ENCODE measurements at places on chromosomes 12 and 14.

- H3K27ac ChIP-seq: no peak overlapping the region
- H3K27me3 ChIP-seq: no peaks in the 10 kb centered on the region
- DNase-seq: no peak
- no peaks in the 10 kb centered on the region for H3K4me1 ChIP-seq
- no peaks in the 10 kb centered on the region for H3K36me3 ChIP-seq
Observed at GRCh38 chr12:7864601-7865150, 8.0 kb downstream of the SLC2A14 start.

DNA sequence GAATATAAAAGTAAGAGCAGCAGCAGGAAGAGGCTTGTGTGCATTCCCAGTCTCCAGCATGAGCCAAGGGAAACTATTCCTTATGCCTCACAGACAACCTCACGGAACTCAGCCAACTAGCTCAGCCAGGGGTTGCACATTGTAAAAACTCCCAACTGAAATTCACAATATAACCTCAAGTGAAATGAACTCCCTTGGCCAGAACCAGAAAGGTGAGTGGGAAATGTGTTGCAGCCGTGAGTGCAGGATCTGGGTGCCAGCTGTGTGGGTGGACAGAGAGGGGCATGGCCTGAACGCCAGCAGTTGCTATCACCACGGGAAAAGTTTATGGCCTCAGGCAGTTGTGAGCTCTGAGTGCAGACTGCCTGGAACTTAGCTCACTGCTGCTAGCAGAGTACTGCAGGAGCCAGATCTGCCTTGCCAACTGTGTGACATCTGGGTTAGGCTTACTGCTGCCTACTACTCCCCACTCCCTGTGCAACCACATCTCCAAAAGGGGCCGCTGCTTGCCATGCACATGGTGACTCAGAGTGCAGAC is 2.3 kb upstream of the CLEC1A start:
- H3K4me1 ChIP-seq: peaks cover 12% of the 10 kb centered on the region
- H3K36me3 ChIP-seq: no peaks in the 10 kb centered on the region
- H3K27me3 ChIP-seq: no peaks in the 10 kb centered on the region
- peak overlapping the region; percentile 6 for H3K27ac ChIP-seq
- DNase-seq: no peak
- no peak overlapping the region for H3K4me3 ChIP-seq

- no peaks in the 10 kb centered on the region for H3K36me3 ChIP-seq
- H3K4me3 ChIP-seq: peak overlapping the region; percentile 60
- peak; percentile 52 for DNase-seq
Observed at GRCh38 chr12:20368651-20369304, 441 bp downstream of the PDE3A start.

GRCh38 chr14:67343601-67344230 is 15.9 kb downstream of the ATP6V1D start:
- H3K27ac ChIP-seq: no peak overlapping the region
- H3K4me3 ChIP-seq: no peak overlapping the region
- H3K36me3 ChIP-seq: peaks cover 85% of the 10 kb centered on the region
- no peaks in the 10 kb centered on the region for H3K27me3 ChIP-seq
- DNase-seq: no peak

DNA sequence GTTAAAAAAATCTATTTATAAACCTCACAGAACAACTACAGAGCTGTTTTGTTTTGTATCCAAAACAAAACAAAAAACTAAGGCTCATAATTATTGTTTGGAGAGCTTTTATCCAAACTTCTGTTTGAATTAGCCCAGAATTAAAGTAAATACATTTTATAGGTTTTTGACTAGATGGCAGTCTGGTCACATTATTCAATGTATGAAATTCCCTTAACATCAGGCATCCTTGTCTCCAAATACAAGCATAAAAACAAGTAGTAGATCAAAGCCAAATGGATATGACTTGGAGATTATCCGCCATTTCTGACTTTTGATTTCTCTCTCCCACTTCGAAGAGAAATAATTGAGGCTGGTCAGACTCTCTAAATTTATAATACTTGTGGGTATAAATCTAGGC is 63.5 kb downstream of the SLC38A1 start:
- peaks cover 13% of the 10 kb centered on the region for H3K4me1 ChIP-seq
- H3K27ac ChIP-seq: no peak overlapping the region

DNA sequence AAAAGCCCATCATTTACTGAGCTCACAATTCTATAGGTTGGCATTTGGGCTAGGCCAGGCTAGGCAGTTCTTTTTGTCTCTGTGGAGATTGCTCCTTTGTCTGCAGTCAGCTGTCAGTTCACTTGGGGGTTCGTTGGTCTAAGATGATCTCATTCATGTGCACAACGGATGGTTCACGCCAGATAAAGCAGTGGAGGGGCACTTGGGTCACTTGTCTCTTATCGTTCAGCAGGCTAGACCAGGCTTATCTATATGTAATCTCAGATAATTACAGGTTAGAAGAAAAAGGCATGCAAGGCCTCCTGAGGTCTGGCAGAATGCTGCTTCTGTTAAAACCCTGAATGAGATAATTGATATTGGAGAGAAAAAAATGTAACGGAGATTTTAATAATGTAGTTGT is 119.0 kb upstream of the ATP2B1 start:
- H3K27me3 ChIP-seq: no peaks in the 10 kb centered on the region
- H3K36me3 ChIP-seq: no peaks in the 10 kb centered on the region
- no peak for DNase-seq

GRCh38 chr14:20580242-20580641 is 7.6 kb downstream of the RNASE11 start:
- no peak for DNase-seq
- no peaks in the 10 kb centered on the region for H3K4me1 ChIP-seq
- H3K27me3 ChIP-seq: no peaks in the 10 kb centered on the region
- H3K4me3 ChIP-seq: no peak overlapping the region
- no peaks in the 10 kb centered on the region for H3K36me3 ChIP-seq

- H3K27ac ChIP-seq: no peak overlapping the region
- peak; percentile 89 for DNase-seq
- H3K4me3 ChIP-seq: no peak overlapping the region
- no peaks in the 10 kb centered on the region for H3K27me3 ChIP-seq
Observed at GRCh38 chr12:95623554-95624170, 72.4 kb upstream of the USP44 start.

GRCh38 chr12:6163416-6164060 is 36.7 kb upstream of the CD9 start:
- no peaks in the 10 kb centered on the region for H3K36me3 ChIP-seq
- no peaks in the 10 kb centered on the region for H3K27me3 ChIP-seq
- H3K27ac ChIP-seq: no peak overlapping the region

GRCh38 chr14:103087343-103087835 is 3.4 kb downstream of the LBHD2 start:
- no peak overlapping the region for H3K27ac ChIP-seq
- no peaks in the 10 kb centered on the region for H3K36me3 ChIP-seq
- H3K27me3 ChIP-seq: peaks cover 28% of the 10 kb centered on the region
- H3K4me1 ChIP-seq: peaks cover 4% of the 10 kb centered on the region
- no peak overlapping the region for H3K4me3 ChIP-seq

DNA sequence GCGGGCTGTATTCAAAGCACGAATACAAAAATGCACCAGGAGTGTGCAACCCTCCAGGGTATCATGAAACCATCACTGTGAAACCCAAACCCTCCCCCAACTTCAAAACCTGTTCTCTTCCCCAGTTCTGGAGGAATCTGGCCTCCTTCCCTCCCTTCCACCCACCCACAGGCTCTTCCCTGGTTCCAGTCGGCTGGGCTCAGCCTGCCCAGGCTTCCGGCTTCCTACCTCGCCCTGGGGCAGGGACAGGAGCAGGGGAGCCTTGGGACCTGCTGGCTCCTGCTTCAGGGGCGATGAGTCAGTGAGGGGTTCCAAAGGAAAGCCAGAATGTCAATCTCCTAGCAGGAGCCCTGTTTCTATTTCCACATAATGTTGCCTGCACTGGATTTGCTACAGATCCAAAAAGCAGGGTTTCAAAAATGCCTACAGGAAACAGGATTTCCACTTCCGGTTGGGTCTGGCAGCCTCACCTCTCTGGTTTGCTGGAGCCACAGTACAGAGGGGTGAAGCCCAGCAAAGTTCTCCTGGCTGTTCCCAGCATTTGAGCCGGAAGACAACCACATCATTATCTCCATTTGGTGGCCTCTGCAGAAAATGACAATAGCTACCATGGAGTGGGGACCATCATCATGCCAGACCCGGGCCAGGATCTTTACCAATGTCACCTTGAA is 278.3 kb downstream of the DPF3 start:
- H3K27ac ChIP-seq: no peak overlapping the region
- H3K27me3 ChIP-seq: no peaks in the 10 kb centered on the region
- H3K4me3 ChIP-seq: no peak overlapping the region

- H3K27me3 ChIP-seq: no peaks in the 10 kb centered on the region
- no peak overlapping the region for H3K27ac ChIP-seq
- no peak for DNase-seq
- no peaks in the 10 kb centered on the region for H3K4me1 ChIP-seq
- H3K4me3 ChIP-seq: no peak overlapping the region
- no peaks in the 10 kb centered on the region for H3K36me3 ChIP-seq
Observed at GRCh38 chr12:130573766-130574165, 142.3 kb downstream of the RIMBP2 start.

GRCh38 chr12:43291516-43291915 is 260.5 kb downstream of the ADAMTS20 start:
- no peak for DNase-seq
- no peak overlapping the region for H3K4me3 ChIP-seq
- no peaks in the 10 kb centered on the region for H3K36me3 ChIP-seq
- no peak overlapping the region for H3K27ac ChIP-seq
- no peaks in the 10 kb centered on the region for H3K27me3 ChIP-seq

DNA sequence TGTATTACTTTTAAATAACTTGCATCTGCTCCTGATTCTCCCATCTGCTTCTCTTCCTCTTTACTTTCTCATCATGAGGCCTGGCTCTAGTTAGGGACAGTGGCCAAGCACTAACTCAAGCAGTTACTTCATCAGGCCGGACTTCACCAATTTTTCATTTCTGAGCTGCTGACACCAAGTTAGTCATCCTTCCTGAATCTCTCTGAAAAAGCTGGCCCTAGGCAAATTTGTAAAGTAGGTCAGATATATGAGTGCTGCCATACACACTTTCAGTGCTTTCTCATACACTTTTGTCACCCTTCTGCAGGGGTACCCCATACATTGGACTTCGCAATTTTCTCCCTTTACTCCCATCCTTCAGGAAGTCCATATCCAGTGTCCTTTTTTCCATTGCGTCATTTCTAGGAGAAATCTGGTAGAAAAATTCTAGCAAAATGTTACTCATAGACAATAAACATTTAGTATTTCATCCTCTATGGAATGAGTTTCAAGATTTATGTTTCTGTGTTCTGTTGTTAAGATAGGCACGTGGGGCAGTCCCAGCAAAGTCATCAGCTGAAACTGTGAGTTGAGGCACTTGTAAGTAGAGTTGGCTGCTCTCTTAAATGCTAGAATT is 276.8 kb upstream of the TMPO start:
- H3K27ac ChIP-seq: no peak overlapping the region
- no peaks in the 10 kb centered on the region for H3K27me3 ChIP-seq
- no peak for DNase-seq
- H3K4me1 ChIP-seq: no peaks in the 10 kb centered on the region

DNA sequence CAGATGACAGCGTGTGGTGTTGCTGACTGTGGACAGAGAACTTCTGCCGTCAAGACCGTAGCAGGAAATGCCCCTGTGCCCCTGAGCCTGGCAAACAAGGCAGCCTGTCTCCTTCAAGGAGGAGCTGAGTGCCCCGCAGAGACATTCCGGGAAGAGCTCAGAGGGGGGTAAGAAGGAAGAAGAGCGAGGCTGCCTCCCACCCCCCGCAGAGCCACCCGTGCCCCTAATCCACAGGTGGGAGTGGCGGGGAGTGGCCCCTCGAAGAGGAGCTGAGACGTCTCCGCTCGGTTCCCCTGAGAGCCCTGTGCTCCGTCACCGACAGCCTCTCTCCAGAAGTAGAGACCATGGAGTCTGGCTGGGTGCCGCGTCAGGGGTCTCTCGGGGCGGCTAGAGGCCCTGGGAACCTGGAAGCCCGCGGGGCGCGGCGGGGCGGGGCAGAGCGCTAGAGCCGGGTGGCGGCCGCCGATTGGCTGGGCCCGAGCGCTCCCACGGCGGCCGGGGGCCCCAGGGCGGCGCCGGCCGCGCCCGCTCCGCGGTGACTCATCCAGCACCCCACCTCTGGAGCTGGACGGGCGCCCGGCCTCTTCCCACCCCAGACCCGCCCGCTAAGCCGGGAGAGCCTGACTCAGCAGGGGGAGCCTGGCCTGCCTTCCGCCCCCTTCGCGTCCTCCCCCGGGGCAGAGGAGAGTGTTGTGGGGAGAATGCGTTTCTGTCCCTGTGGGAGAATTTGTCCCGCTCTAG is 25.2 kb upstream of the KRT78 start:
- peak overlapping the region; percentile 56 for H3K4me3 ChIP-seq
- H3K27ac ChIP-seq: peak overlapping the region; percentile 78
- peaks cover 30% of the 10 kb centered on the region for H3K4me1 ChIP-seq
- DNase-seq: peak; percentile 92

GRCh38 chr12:1702713-1703112 is 11.8 kb downstream of the ADIPOR2 start:
- H3K4me3 ChIP-seq: no peak overlapping the region
- H3K27ac ChIP-seq: no peak overlapping the region
- no peaks in the 10 kb centered on the region for H3K36me3 ChIP-seq
- peaks cover 41% of the 10 kb centered on the region for H3K4me1 ChIP-seq

GRCh38 chr14:85529803-85530574 is at the start of gene FLRT2:
Gene FLRT2 (plus strand): TSS chr14:85530144. CDS start chr14:85621515, 91,371 bp downstream.
- H3K4me1 ChIP-seq: peaks cover 30% of the 10 kb centered on the region
- peak within 1 kb of the TSS; percentile 40 for H3K27ac ChIP-seq
- peak; percentile 72 for DNase-seq
- H3K36me3 ChIP-seq: no peaks in the 10 kb centered on the region
- peak within 1 kb of the TSS; percentile 54 for H3K4me3 ChIP-seq

GRCh38 chr12:16285586-16285985 is 8.1 kb upstream of the SLC15A5 start:
- DNase-seq: no peak
- no peak overlapping the region for H3K27ac ChIP-seq
- no peaks in the 10 kb centered on the region for H3K4me1 ChIP-seq
- no peaks in the 10 kb centered on the region for H3K36me3 ChIP-seq
- H3K4me3 ChIP-seq: no peak overlapping the region
- H3K27me3 ChIP-seq: no peaks in the 10 kb centered on the region

- H3K36me3 ChIP-seq: no peaks in the 10 kb centered on the region
- H3K4me1 ChIP-seq: no peaks in the 10 kb centered on the region
- no peaks in the 10 kb centered on the region for H3K27me3 ChIP-seq
- DNase-seq: no peak
- no peak overlapping the region for H3K27ac ChIP-seq
Observed at GRCh38 chr12:24197532-24197931, 248.1 kb upstream of the SOX5 start.

All from upper lobe of right lung (tissue), 1 donor.